SK-N-SH (cell line): ENCODE measurements at places on chromosomes 1 and 21.

DNA sequence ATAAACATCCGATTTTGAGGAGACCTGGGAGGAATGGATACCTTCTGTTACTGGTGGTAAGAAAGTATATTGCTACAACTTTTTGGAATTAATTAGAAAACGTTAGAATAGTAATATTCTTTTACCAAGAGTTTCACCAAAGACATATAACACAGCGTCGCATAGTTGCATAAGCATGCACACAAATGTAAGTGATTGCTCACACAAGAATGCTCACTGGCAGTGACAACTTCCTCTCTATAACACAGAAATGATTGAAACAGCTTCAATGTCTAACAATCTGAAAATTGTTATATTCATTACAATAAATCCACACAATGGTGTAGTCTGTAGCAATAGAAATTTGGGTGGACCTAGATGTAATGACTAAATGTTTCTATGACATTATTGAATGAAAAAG is 998.6 kb downstream of the TTLL7 start:
- no peak for DNase-seq
- no peaks in the 10 kb centered on the region for H3K36me3 ChIP-seq

- no peak overlapping the region for H3K4me3 ChIP-seq
- peaks cover 7% of the 10 kb centered on the region; the same call in 1 of the 2 replicates for H3K27me3 ChIP-seq
- no peak overlapping the region for H3K27ac ChIP-seq
- H3K36me3 ChIP-seq, result no peaks in the 10 kb centered on the region
- H3K4me1 ChIP-seq, result peaks cover 17% of the 10 kb centered on the region
- no peak for DNase-seq
Observed at GRCh38 chr1:206809504-206810084, 37.3 kb upstream of the IL10 start.

GRCh38 chr1:223137455-223138085 is 5.5 kb downstream of the TLR5 start:
- H3K27me3 ChIP-seq, result peaks cover 15% of the 10 kb centered on the region
- no peak overlapping the region for H3K27ac ChIP-seq
- no peak overlapping the region for H3K4me3 ChIP-seq
- H3K4me1 ChIP-seq, result peaks cover 16% of the 10 kb centered on the region
- no peaks in the 10 kb centered on the region for H3K36me3 ChIP-seq

DNA sequence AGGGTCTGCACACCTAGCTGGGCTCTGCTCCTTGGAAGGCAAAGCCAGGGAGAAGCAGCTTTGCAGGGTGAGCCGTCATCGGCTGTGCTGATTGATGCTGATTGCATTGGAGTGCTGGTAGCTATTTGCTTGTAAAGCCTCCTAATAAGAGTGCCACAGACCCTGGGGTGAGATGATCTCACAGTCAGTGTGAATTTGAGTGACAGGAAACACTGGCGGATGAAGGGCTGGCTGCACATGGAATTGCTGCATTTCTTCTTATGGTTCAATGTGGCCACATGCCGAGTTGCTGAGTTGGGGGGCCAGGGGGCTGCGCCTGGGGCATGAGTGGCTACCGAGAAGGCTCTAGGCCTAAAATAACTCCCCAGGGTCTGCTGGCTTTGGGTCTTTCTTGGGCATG is 138.2 kb upstream of the CACNA1E start:
- no peak overlapping the region for H3K4me3 ChIP-seq
- no peaks in the 10 kb centered on the region for H3K4me1 ChIP-seq
- DNase-seq, result no peak
- no peaks in the 10 kb centered on the region for H3K27me3 ChIP-seq
- H3K27ac ChIP-seq, result no peak overlapping the region
- no peaks in the 10 kb centered on the region for H3K36me3 ChIP-seq

- peaks cover 40% of the 10 kb centered on the region for H3K4me1 ChIP-seq
- DNase-seq, result no peak
- no peaks in the 10 kb centered on the region for H3K27me3 ChIP-seq
Observed at GRCh38 chr1:183039985-183040447, 16.8 kb downstream of the LAMC1 start.

DNA sequence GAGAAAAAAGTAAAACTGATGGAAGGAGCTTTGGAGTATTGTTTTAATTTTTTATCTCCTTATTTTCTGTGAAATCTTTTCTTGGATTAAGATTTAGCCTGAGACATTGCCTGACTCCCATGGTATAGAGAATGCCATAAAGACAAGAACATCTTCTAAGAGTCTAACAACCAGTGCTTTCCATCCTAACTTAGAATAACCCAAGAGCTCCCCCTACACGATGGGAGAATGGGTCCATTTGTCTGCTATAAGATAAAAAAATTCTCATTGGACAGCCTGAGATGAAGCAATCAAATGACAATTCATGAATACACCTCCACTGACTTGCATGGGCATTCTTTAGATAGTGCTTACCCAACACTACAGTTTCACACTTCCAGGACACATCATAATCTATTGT is 478.1 kb downstream of the TTLL7 start:
- H3K27ac ChIP-seq, result no peak overlapping the region
- no peaks in the 10 kb centered on the region for H3K36me3 ChIP-seq
- H3K27me3 ChIP-seq, result no peaks in the 10 kb centered on the region
- peaks cover 6% of the 10 kb centered on the region for H3K4me1 ChIP-seq

DNA sequence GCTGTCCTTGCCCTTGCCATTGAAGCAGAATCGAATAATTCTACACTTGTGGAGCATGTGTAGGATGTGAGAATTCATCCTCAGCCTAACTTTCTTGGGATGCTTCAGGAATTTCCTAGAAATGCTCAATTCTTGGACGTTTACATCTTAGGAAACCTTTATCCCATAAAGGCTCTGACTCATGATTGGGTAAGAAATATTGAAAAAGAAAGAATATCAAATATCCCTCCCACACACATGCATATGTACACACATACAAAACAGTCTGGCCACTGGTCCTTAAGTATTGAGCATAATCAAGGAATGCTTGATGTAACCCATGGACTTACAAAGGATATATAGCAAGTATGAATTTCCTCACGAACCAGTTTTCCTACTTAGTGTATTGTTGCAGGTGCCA is 83.9 kb upstream of the IPO9 start:
- no peak overlapping the region for H3K4me3 ChIP-seq
- H3K36me3 ChIP-seq, result peaks cover 29% of the 10 kb centered on the region
- DNase-seq, result no peak
- peaks cover 55% of the 10 kb centered on the region for H3K4me1 ChIP-seq

DNA sequence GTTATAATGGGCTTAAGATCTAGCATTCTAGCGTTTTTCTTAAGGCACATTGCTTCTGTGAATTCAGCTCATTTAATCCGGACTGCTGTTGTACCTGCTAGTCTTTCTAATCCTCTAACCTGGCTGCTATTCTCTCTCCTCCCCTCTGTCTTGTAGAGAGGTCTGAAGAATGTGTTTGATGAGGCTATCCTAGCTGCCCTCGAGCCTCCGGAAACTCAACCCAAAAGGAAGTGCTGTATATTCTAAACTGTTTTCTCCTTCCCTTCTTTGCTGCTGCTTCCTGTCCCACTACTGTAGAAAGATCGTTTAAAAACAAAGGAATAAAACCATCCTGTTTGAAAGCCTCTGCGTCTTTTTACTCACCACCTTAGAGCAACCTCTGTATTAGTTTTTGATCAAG is 37.3 kb downstream of the CDC42 start:
- no peak overlapping the region for H3K27ac ChIP-seq
- H3K4me3 ChIP-seq, result no peak overlapping the region
- peaks cover 64% of the 10 kb centered on the region for H3K36me3 ChIP-seq
- no peak for DNase-seq
- H3K27me3 ChIP-seq, result no peaks in the 10 kb centered on the region

- H3K27ac ChIP-seq, result no peak overlapping the region
- no peaks in the 10 kb centered on the region for H3K36me3 ChIP-seq
- H3K4me1 ChIP-seq, result no peaks in the 10 kb centered on the region
- no peak overlapping the region for H3K4me3 ChIP-seq
Observed at GRCh38 chr1:5685446-5686040, 306.7 kb downstream of the NPHP4 start.

GRCh38 chr1:236149003-236149595 is 6.8 kb downstream of the GPR137B start:
- no peaks in the 10 kb centered on the region for H3K27me3 ChIP-seq
- no peaks in the 10 kb centered on the region for H3K36me3 ChIP-seq
- DNase-seq, result no peak
- no peak overlapping the region for H3K4me3 ChIP-seq

- DNase-seq, result no peak
- no peaks in the 10 kb centered on the region for H3K36me3 ChIP-seq
- no peaks in the 10 kb centered on the region; the same call in 1 of the 2 replicates for H3K27me3 ChIP-seq
- H3K4me3 ChIP-seq, result no peak overlapping the region
- no peak overlapping the region for H3K27ac ChIP-seq
Observed at GRCh38 chr1:54816951-54817350, 15.8 kb upstream of the TTC22 start.

DNA sequence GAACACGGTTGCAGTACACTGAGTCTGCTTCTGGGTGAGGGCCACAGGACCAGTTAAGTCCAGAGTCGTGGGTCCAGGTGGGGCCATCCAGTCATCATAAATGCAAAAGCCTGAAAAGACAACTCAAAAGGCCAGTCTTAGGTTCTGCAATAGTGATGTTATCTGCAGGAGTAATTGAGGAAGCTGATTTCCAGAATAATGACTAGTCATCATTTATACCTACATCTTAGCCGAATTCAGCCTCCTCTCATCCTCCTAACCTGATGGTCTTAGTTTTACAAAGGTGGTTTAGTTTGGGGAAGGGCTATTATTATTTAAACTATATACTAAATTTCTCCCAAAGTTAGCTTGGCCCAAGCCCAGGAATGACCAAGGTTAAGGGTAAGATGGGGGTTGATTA is 23.5 kb upstream of the SLC5A9 start:
- H3K36me3 ChIP-seq, result no peaks in the 10 kb centered on the region
- no peak overlapping the region for H3K27ac ChIP-seq
- peaks cover 4% of the 10 kb centered on the region; the same call in 1 of the 2 replicates for H3K27me3 ChIP-seq
- no peak overlapping the region for H3K4me3 ChIP-seq

GRCh38 chr1:119327450-119328155 is 41.0 kb upstream of the HAO2 start:
- no peaks in the 10 kb centered on the region for H3K36me3 ChIP-seq
- peaks cover 5% of the 10 kb centered on the region; the same call in 1 of the 2 replicates for H3K27me3 ChIP-seq
- peak overlapping the region; percentile 27; the same call in 1 of the 2 replicates for H3K4me3 ChIP-seq
- no peak overlapping the region for H3K27ac ChIP-seq

DNA sequence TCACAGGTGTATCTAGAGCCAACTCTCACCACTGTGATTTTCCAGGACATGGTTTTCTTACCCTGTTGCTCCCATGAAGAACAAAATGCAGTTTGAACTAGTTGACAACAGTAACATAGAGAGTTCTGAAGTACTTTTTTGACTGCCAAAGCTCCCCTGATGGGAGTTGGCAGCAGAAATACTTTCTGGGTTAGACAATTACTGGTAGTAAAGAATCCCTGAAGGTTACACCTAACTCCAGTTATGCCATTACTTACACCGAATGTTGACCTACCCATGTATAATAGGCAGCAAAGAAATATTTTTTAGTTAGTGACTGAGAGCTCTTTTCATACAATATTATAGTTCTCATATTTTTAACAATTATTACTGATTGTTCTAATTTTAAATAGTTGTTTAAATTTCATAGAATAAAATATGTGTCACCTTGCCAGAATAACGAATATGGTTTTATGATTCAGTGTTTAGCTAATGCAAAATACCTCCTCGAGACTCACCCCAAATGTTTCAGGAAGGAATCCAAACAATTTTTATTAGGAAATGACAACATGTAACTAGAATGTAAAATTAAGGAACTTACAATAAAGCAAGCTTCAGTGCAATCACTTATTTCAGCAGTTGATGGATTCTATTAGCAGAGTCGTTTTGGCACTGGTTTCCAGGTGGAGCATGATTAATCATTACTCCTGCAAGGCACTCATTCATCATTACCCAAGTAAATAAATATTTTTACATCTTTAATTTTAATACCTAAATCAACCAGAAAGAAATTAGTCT is 237.6 kb downstream of the MRPL39 start:
- peak overlapping the region; percentile 98 for H3K27ac ChIP-seq
- peaks cover 4% of the 10 kb centered on the region for H3K4me1 ChIP-seq
- H3K27me3 ChIP-seq, result no peaks in the 10 kb centered on the region
- H3K4me3 ChIP-seq, result no peak overlapping the region; the same call in 1 of the 2 replicates
- DNase-seq, result no peak

- DNase-seq, result no peak
- no peak overlapping the region for H3K4me3 ChIP-seq
- H3K4me1 ChIP-seq, result peaks cover 4% of the 10 kb centered on the region; the same call in 1 of the 2 replicates
- H3K36me3 ChIP-seq, result no peaks in the 10 kb centered on the region
- no peaks in the 10 kb centered on the region for H3K27me3 ChIP-seq
- H3K27ac ChIP-seq, result no peak overlapping the region
Observed at GRCh38 chr1:237199026-237199425, 157.0 kb downstream of the RYR2 start.

- H3K4me1 ChIP-seq, result no peaks in the 10 kb centered on the region
- H3K36me3 ChIP-seq, result no peaks in the 10 kb centered on the region
- no peak overlapping the region for H3K4me3 ChIP-seq
- no peaks in the 10 kb centered on the region for H3K27me3 ChIP-seq
- H3K27ac ChIP-seq, result no peak overlapping the region
- no peak for DNase-seq
Observed at GRCh38 chr1:183003203-183003602, 20.0 kb upstream of the LAMC1 start.

DNA sequence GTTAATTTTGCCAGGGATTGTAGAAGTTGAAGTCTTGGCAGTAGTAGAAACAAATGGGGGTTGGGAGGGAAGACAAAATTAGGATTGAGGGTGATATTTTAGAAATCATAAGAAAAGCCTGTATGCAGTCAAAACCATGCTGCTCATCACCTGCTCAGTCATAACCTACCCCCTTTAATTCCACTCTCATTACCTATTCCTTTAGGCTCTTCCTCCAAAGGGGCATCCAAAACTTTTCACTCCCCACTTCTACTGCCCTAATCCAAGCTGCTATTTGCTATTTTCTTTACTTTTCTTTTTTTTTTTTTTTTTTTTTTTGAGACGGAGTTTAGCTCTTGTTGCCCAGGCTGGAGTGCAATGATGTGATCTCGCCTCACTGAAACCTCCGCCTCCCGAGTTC is 11.5 kb downstream of the H3-3A start:
- peaks cover 42% of the 10 kb centered on the region for H3K36me3 ChIP-seq
- no peaks in the 10 kb centered on the region for H3K4me1 ChIP-seq
- DNase-seq, result no peak
- H3K4me3 ChIP-seq, result no peak overlapping the region
- H3K27ac ChIP-seq, result no peak overlapping the region

GRCh38 chr1:41637367-41637766 is 152.9 kb upstream of the EDN2 start:
- H3K4me3 ChIP-seq, result no peak overlapping the region
- H3K4me1 ChIP-seq, result peaks cover 12% of the 10 kb centered on the region; the same call in 1 of the 2 replicates
- no peaks in the 10 kb centered on the region for H3K27me3 ChIP-seq
- H3K27ac ChIP-seq, result no peak overlapping the region
- DNase-seq, result no peak

DNA sequence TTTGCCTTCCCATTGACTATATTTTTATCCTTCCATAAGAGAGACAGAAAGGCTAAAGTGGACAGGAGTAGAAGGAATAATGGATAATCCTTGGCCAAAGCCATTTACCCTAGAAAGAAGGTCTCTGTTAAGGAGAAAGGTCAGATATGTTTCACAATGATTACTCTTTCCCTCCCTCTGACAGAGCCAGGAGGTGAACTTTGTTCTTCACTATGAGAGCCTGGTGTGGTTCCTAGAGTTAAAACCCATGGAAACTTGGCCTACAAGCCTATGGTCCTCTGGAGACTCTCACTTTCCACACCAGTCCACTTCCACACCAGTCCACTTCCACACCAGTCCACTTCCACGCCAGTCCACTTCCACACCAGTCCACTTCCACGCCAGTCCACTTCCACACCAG is 479.9 kb upstream of the ZP4 start:
- H3K4me3 ChIP-seq, result no peak overlapping the region; the same call in 1 of the 2 replicates
- H3K36me3 ChIP-seq, result no peaks in the 10 kb centered on the region
- H3K27me3 ChIP-seq, result no peaks in the 10 kb centered on the region
